Activated T-cell treated with anti-CD3 and anti-CD28 coated beads, Interleukin-2, amount 50 U/mL, for 72 hours (primary cell): ENCODE measurements at places on chromosomes 7 and 10. TPM values are rescaled to one million over a fixed set of nuclear protein-coding genes. Genes with fewer than 3 reads are reported as not detected.

ADRA2A gene
- 0.07 TPM for total RNA-seq

CYP3A4 gene
- total RNA-seq, result not detected

ENTPD1 gene
- 12.9 TPM for total RNA-seq

ALOX5 gene
- total RNA-seq, result 1.5 TPM

DNA sequence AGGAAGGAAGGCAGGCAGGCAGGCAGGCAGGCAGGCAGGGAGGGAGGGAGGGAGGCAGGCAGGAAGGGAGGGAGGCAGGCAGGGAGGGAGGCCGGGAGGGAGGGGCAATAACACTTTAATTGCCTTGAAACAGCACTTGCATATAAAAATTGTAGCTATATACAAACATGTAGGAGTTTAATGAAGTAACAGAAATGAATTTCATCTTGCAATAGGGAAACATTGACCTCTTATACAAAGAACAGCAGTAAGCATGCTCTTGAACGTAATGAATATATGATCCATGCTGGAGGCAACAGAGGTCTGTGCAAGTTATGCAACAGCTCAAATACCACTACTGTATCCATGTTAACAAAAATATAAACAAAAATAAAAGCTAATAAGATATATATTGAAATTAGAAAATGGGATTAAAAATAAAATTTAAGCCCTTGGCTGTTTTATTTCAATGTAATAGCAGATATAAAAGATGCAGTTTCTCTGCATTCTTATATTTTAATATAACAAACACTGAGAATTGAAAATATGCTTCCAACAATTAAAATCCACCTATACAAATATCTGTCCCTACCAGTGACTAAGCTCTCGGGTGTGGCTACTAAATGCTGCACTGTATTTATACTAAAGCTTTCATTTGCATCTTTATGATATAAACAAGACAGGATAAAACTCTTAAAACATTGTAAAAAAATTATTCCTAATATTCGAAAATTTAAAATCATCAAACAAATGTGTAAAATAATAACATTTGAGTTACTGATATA, 50.3 kb downstream of the CACNA2D1 start:
- no peak overlapping the region for H3K27ac ChIP-seq
- H3K4me3 ChIP-seq, result no peak overlapping the region
- no peaks in the 10 kb centered on the region for H3K4me1 ChIP-seq
- H3K36me3 ChIP-seq, result no peaks in the 10 kb centered on the region
- H3K27me3 ChIP-seq, result no peaks in the 10 kb centered on the region

DNA sequence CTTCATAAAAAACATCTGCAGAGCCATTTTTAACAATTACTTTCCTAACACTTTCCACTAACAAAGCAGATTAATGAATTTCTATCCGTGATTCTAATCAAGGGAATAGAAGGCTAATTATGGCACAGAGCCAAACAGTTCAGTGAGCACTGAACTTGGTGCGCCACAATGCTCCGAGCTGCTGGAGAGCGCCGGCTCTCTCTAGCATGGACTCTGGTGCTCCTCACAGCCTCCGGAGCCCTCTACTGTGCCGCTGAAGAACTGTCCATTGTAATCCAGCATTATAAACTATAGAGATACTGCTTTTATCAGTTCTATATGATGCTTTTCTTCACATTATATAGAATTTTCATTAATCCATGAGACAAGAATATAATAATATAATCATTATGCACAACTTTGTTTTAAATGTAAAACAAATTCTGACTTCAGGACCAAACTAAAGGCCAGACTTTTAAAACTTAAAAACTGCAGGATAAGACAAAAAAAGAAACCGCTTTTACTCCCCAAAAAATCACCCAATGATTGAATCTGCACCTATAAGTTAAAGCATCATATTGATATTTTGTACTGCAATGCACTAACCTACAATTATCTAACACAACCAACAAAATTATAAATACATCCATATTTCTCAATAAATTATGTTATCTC, 123.6 kb downstream of the RNF32 start:
- no peak overlapping the region for H3K4me3 ChIP-seq
- no peak for DNase-seq
- H3K27ac ChIP-seq, result no peak overlapping the region
- H3K27me3 ChIP-seq, result no peaks in the 10 kb centered on the region

GRCh38 chr10:111207500-111207899, 130.7 kb downstream of the ADRA2A start:
- peak; percentile 29 for DNase-seq
- no peaks in the 10 kb centered on the region for H3K36me3 ChIP-seq
- no peak overlapping the region for H3K27ac ChIP-seq
- no peak overlapping the region for H3K4me3 ChIP-seq
- H3K4me1 ChIP-seq, result no peaks in the 10 kb centered on the region

DNA sequence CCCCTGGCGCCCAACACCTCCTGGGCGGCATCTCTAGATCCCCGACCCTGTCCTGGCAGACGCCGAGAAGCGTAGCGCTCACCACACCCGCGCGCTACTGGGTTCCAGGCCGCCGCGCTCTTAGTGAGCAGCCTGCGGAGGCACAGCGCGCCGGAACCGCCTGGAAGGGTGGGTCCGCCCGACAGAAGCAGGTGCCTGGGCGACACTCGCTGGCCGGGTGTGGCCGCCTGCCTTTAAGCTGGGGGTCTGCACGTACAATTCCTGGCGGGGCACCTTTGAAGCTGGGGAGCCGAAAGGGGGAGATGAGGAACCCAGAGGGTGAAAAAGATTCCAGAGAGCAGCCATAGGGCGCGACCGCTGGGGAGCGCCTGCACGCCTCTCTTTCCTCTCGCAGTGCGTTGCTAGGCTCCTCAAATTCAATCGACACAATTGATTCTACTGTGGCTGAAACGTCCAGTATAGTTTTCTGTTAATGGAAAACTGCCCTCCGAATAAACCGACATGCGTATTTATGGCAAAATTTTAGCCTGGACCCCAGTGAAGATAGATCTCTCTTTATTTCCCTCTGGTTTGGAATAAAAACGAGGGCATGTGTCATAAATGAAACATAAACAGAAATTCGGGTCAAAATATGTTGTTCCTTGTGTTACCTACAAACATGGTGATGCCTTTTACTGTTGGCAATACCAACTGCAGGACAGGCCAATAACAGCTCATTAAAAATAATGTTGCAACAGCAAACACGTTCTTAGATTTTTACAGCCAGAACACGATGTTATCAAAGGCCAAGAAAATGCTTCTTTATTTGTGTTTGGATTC, 4.6 kb downstream of the HMX3 start:
- H3K36me3 ChIP-seq, result no peaks in the 10 kb centered on the region
- peak overlapping the region; percentile 74 for H3K4me3 ChIP-seq
- peaks cover 85% of the 10 kb centered on the region for H3K27me3 ChIP-seq
- no peak for DNase-seq

DNA sequence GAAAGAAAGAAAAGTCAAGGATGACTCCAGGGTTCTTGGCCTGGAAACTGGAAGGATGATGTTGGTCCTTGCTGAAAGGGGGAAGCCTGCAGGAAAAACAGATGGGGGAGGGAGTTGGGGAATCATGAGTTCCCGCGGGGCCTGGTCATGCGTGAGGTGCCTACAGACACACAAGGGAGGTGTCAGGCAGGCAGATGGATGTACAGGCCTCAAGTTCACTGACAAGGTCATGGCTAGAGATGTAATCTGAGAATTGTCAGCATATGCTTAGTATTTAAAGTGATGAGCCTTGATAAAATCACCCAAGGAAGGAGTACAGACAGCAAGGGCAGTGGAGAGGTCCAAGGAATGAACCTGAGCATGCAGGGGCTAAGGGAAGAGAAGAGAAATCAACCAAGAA, 46.8 kb downstream of the DLG5 start:
- H3K4me1 ChIP-seq, result peaks cover 14% of the 10 kb centered on the region
- H3K4me3 ChIP-seq, result no peak overlapping the region
- no peaks in the 10 kb centered on the region for H3K36me3 ChIP-seq
- no peak for DNase-seq
- H3K27ac ChIP-seq, result no peak overlapping the region

DNA sequence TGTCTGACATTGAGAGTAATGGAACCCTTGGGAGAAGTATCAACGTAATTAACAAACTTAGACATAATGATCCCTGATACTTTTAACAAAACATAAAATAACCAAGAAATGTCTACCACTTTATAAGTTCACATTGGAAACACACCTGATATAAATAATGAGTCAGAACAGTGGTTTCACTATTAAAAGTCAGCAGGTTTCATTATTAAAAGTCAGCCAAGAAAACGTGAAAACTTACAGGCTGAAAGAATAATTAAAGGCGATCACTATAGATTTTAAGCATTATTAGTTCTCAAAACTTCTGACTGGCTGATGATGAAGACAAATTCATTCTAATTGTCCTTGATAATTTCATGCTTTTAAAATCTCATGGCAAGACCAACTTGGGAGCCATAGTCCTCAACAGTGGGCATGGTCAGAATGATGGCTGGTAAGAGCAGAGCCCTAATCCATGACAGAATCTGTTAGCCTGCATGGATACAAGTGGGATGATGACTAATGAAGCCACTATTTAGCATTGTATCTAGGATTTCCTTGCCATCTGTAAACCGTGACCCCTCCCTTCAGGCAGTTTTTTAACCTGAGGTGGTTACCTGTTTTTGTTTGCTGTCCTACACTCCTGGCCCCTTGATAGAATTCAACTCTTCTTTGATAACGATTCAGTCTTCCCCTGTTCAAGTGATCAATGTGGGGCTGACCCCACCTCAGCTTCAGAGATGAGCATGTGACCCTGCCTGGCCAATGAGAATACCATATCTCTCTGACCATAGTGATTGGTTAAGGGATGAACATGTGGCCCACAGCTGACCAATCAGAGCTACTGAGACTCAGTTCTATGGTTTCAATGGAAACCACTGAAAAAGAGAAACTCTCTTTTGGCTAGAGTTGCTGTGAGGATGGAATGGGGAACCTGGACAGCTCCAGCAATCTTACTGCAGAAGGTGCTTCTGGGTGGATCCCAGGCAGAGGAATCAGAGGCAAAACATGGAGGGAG, 151.0 kb downstream of the PLPP4 start:
- DNase-seq, result no peak
- no peak overlapping the region for H3K4me3 ChIP-seq
- no peak overlapping the region for H3K27ac ChIP-seq
- H3K27me3 ChIP-seq, result no peaks in the 10 kb centered on the region
- H3K4me1 ChIP-seq, result peaks cover 5% of the 10 kb centered on the region

DNA sequence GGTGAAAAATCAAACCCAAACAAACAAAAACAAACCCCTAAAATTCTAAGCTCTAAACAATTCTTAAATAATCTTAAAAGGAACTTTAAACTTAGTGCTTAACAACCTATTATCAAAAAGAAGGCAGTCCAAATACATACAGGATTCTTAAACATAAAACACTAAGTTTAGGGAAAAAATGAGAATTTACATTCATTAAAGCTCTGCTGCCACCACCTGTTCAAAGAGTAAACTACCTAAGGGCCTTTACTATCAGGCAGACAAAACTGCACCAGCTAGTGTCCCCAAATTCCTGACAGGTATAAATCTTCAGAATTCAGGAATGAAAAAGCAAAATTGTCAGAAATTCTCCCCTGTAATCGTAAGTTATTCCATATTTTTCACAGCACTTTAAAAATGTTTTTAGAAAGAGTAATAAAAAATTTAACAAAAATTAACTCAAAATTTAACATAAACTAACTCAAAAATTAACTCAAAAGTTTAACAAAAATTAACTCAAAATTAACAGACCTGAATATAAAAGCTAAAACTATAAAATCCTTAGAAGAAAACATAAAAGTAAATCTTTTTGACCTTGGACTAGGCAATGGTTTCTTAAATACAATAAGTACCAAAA, 55.1 kb downstream of the PDZD8 start:
- H3K27ac ChIP-seq, result no peak overlapping the region
- no peak overlapping the region for H3K4me3 ChIP-seq
- DNase-seq, result no peak
- H3K27me3 ChIP-seq, result no peaks in the 10 kb centered on the region

GRCh38 chr7:139358541-139359365, 941 bp upstream of the LUC7L2 start:
- no peaks in the 10 kb centered on the region for H3K27me3 ChIP-seq
- peak overlapping the region; percentile 97 for H3K27ac ChIP-seq
- peak; percentile 47 for DNase-seq
- H3K4me3 ChIP-seq, result peak overlapping the region; percentile 97
- peaks cover 11% of the 10 kb centered on the region for H3K36me3 ChIP-seq

DNA sequence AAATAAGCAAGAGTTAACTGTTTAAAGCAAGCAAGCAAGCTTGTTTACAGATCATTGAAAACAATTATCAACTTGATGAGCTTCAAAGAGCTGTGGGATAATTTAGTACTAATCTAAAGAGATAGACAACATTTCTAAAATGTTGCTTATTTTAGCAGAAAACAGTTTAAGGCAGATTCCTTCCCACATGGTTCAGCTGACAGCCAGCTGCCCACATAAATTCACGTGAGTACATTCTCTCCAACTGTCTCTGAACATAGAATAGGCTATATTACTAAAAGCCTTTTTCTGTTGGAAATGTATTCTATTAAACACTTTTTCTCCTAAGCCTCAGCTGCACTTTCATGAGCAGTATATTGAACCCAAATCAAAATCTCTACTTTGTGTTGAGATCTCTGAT, 174.1 kb downstream of the LRRN3 start:
- H3K27me3 ChIP-seq, result no peaks in the 10 kb centered on the region

DNA sequence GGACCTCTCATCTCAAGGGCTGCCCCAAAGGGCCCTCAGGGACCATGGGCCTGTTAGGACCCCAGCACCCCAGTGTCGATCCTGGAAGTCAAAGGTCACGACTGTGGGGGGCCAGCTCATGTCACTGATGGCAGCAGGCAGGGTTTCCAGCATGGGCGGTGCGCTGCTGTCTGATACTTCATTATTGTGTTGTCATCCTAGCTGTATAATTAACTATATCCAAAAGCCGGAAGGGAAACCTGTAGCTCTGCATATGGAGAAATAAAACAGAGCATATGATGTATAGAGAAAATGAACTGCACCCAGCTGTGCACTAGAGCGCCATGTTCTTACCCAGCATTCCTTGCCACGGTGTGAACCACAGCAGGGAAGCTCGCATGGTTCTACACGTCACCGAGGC, 196.3 kb downstream of the EBF3 start:
- H3K27me3 ChIP-seq, result no peaks in the 10 kb centered on the region
- no peaks in the 10 kb centered on the region for H3K36me3 ChIP-seq
- H3K27ac ChIP-seq, result no peak overlapping the region
- H3K4me1 ChIP-seq, result no peaks in the 10 kb centered on the region

DNA sequence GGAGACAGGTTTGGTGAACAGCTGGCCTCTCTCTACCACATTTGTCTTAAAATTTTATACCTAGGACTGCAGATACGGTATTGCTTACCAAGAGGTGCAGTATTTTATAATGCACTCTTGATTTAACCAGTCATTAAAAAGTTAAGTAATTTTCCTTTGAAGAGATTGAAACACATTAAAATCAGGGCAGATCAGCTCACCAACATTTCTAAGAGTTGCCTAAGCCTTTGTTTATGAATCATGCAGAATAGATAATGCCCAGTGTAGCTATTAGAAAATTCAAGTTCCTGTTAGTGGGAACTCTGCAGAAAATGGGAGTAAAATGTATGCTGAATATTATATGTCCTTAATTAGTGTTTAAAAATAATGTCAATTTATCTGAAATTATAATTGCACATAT, 140.2 kb upstream of the PRPS1L1 start:
- peaks cover 12% of the 10 kb centered on the region for H3K27me3 ChIP-seq
- no peaks in the 10 kb centered on the region for H3K36me3 ChIP-seq
- no peaks in the 10 kb centered on the region for H3K4me1 ChIP-seq
- H3K27ac ChIP-seq, result no peak overlapping the region
- no peak overlapping the region for H3K4me3 ChIP-seq
